ENCODE measurements at places on chromosomes 5 and 9.

- DNase-seq = no peak
Measured at GRCh38 chr5:113190347-113190746, 213.7 kb downstream of the DCP2 start.

DNA sequence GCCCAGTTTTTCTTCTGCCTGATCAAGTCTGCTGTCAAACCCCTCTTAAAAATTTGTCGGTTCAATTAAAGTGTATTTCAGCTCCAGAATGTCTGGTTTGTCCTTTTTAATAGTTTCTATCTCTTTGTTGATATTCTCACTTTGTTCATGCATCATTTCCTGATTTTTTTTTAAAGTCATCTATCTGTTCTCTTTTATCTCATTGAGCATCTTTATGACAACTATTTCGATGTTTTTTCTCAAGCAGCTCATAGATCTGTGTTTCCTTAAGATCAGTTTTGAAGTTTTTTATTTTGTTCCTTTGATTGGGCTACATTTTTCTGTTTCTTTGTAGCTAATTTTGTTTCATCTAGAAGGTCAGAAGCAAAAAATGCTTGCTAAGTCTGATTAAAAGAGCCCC, 53.7 kb downstream of the FGD3 start:
- DNase-seq = no peak

- DNase-seq = no peak
Measured at GRCh38 chr5:157650991-157651611, 1.1 kb downstream of the SOX30 start.

DNA sequence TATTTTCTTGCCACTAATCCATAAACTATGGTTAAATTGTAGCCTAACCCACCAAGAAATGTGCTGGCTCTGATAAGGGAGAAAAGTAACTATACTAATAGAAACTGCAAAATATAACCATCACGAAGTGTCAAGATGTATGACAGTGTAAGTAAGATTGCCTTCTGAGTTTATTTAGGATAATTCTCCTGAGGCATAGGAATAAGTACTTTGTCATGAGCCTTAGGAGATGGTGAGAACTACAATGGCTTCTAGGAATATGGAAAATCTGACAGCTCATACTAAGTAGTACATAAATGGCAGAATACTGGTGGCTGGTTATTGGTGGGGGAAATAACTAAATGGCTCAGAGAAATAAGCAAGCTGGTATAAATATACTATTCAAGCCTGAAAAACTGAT, 543.9 kb downstream of the PRR16 start:
- DNase-seq = no peak

- DNase-seq = no peak
Measured at GRCh38 chr9:36018891-36019720, 17.6 kb upstream of the RECK start.

- DNase-seq = no peak
Measured at GRCh38 chr5:160835376-160835775, 16.6 kb downstream of the ATP10B start.
